Activated naive CD4-positive, alpha-beta T cell treated with anti-CD3 and anti-CD28 coated beads, Interleukin-2, amount 50 U/mL, for 72 hours (primary cell): ENCODE measurements at places on chromosomes 16 and 17. TPM values are rescaled to one million over a fixed set of nuclear protein-coding genes. Genes with fewer than 3 reads are reported as not detected.

DNA sequence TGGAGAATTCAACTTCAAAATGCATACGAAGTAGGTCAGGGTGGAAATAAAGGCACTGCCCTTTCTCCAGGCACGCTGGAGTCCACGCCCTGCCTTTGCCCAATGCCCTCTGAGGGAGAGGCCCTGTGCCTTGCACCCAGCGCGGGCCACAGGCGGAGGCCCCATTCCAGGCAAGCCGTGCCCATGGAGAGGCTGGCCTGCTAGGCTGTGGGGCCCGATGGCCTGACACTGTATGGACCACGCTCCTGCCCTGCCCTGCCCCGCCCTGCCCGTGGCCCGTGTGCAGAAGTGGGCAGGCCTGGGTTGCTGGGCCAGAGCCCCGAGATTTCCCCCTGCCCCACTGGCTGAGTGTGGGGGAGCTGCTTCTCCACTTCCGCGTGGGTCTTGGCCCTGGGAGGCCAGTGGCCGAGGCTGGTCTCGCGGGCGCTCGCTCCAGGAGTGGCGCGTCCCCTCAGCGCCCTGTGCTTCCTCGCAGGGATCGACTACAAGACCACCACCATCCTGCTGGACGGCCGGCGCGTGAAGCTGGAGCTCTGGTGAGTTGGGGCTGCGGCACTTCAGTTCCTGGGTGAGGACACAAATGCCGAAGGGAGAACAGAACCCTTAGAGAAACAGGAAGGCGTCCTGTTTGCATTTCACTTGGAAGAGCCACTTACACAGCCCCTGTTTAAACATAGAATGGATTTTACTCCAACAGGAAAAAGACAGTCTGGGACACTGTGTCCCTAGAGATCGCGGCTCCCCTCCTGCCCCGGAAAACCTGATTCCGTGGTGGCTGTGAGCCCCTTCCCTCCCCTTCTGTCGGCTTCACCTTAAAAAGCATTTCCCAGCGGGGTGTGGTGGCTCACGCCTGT lies 13.8 kb upstream of the WFIKKN1 start:
- DNase-seq = no peak

DNA sequence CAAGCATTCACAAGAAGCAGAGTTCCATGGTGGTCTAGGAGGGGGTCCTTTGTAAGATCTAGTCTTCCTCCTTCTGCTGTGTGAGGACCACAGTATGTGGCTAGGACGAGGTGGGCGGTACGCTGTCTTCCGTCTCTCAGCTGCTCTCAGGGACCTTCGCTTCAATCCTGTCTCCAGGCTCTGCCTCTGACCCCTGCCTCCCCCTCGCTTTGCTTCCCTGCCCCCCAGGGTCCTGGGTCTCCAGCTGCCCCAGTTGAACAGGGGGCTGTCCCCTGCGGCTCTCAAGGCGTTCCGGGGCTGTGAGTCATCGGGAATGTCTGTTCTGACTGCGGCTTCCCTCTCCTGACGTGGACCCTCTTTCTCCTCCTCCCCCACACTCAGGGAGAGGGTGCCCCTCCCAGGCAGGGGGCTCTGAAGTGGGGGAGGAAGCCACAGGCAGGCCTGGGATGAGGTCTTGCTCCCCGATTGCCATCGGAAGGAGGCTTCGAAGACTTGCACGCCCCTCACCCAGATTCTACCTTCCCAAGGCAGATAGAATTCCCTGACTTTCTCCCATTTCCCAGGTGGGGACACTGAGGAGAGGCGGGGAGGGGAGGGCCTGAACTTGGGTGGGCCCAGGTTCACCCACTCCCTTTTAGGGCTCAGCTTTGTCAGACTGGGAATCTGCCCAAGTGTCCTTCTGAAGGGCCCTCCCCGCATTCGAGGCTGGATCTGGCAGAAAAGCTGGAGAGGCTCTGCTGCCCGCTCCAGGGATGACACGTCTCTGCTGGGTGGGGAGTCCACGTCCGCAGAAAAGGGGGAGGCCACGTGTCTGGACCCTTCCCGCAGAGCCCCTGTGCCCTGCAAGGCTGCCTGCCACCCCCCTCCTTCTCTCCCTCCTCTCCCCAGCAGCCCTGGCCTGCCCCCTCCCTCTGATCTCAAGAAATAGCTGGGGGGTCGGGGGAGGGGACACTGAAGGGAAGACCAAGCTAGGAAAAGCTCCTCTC lies 9.1 kb upstream of the COL1A1 start:
- no peak for DNase-seq

- no peak for DNase-seq
These were observed 23.9 kb upstream of the C1QTNF8 start for GRCh38 chr16:1119766-1120576.

DNA sequence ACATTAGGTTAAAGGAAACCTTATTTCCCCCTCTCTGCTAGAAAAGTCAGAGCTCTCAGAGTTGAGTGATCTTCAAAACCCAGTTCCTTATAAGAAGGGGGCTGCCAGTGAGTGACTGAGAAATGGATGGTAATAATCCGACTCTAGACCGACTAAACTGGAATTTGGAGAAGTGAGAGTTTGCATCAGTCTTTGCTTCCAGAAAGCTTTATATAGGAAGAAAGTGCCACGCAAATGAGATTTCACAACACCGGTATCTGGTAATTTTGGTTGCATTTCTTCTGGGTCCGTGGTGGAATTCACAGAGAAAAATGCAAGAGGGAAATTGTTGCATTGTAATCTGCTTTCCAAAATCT lies 271.4 kb downstream of the MAF start:
- DNase-seq = no peak

GRCh38 chr16:84729716-84730320 lies 30.0 kb downstream of the USP10 start:
- no peak for DNase-seq

PHOSPHO1 gene
- not detected for total RNA-seq

AKAP1 gene
- 28.0 TPM for total RNA-seq
